Pons (tissue), 1 donor: ENCODE measurements at places on chromosomes 13 and 19.
A peak's percentile ranks its signal among the peaks of the same experiment; 100 is the strongest.

DNA sequence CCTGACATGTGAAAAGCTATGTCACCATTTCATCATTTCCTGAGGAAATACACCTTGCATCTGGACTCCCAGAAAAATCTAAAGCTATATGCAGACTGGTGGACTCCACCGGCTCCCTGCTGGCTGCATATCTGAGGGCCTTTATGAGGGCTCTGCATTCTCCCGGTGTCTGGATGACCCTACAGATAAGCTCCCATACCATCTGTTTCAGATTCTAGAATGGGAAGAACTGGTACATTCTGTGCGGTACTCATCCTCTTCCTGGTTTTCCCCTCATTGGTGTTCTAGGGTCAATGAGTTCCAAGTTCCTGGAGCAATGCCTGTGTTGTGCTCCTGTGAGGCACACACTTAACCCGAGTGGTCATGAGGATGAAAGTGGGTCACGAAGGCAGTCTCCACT lies 60.4 kb downstream of the COL4A1 start:
- no peak for DNase-seq

GRCh38 chr19:31818798-31819105 lies 469.5 kb upstream of the TSHZ3 start:
- DNase-seq = no peak

GRCh38 chr19:40528078-40528477 lies 48.6 kb upstream of the SHKBP1 start:
- DNase-seq = no peak

DNA sequence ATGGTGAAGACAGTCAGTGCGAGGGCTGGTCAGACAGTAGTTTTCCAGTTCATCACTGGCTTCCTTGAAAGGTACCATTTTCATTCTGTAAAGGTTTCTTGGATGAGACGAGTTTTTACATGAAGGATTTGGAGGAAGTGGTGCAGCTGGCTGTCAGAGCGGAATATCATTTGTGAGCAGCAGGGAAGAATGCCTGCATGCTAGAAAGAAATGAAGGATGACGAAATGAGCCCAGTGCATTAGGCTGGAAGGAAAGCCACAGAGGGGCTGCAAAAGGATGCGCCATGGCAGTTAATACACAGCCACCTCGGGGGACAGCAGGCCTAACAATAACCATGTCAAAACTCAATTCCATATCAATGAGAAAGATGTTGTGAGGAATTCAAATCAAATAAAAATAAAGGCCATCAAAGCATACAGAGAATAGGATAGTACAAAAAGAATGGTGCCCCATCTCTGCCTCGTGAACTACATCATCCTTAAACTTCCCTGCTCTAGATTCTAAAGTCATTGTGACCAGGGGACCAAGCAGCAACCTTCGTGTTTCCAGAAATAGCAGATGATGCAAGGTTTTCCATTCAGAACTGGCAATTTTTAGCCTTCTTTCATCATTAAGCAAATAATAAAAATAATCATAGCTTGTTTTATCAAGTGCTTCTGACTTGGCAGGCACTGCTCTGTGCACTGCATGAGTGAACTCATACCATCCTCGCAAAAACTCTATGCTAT lies 504.2 kb downstream of the RFC3 start:
- peak; percentile 14 for DNase-seq
